SJCRH30 (cell line): ENCODE measurements at places on chromosomes 12 and 14. TPM values are rescaled to one million over a fixed set of nuclear protein-coding genes. Genes with fewer than 3 reads are reported as not detected.

GRCh38 chr12:27199638-27200300 is 44.3 kb upstream of the STK38L start:
- peak; percentile 15 for DNase-seq

DNA sequence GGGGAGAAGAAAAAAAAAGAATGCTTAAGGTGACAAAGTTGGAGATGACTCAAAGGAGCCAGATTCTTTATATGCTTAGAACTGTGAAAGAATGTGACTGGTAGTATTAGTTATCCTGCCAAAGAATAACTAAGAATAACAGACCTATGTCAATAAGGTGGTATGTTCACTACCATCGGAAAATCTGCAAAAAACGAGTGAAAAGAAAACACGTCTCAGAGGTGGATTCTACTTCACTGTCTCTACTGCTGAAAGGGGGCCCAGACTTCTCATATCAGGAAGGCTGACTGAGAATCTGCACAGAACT is 64.7 kb downstream of the IPO8 start:
- DNase-seq: no peak

DNA sequence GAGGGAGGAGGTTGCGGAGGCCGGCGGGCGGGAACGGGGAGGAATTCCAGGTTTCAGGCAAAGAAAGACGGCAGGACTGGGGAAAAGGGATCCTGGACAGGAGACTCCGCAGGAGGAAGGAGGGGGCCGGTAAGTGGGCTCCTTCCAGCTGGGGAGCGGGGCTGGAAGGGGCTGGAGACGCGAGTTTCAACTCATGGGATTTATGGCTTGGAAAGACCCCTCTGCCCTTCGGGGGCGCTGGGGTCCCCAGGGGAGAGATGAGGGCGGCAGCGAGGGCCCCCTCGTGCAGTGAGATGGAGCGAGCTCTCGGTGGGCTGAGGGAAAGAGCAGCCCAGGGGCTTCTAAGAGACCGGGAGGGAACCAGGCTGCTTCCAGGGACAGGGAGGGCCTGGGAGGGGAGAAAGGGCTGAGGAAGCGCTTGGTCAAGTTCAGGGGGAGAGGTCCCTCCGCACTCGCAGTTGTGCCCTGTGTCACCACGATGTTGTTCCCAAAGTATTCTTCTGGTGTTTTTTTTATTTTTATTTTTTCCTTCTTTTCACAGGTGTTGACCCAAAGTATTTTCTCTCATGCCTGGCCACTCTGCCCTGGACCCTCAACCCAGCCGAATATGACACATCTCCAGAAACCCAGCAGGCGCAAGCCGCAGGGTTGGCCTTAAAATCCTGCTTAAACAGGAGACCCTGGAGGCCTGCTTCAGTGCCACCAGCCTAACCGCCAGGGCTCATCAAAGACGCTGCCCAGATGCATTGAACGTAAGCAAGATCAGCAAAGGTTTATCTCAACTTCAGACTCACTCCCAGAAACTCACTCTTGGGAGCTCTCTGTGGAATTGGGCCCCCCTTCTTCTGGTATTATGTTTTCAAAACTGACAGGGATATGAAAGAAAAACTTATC is 16.1 kb downstream of the TNFAIP2 start:
- DNase-seq: no peak

GRCh38 chr14:54221432-54221803 is 175.4 kb upstream of the CDKN3 start:
- DNase-seq: no peak

DNA sequence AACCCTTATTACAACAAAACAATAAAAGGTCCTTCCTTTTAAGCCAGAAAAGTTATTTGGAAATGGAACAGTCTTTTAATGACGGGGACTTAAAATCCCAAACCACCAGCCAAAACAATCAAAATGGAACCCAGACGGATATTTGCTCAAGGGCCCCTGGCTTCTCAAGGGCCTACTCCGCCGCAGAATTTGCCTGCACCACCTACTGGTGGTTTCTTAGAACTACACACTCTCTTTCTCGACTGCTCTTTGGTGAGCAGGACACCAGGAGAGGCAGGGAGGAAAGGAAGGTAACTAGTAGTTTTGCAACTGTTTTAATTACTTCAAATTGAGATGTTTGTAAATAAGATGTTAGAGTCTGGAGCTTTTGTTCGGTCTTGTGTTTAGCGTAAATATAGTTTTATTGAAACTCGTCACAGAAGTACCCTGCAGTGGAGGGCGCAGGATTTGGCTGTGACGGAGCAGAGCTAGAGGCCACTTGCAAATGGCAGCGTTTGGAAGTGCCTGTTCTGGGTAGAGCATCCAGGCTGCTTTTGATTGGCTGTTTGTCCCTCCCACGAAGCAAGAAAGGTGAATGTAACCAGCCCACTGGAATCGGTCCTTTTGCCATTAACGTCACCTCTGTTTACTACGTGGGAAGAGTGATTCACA is 238.5 kb downstream of the CACNA1C start:
- DNase-seq: peak; percentile 13

DNA sequence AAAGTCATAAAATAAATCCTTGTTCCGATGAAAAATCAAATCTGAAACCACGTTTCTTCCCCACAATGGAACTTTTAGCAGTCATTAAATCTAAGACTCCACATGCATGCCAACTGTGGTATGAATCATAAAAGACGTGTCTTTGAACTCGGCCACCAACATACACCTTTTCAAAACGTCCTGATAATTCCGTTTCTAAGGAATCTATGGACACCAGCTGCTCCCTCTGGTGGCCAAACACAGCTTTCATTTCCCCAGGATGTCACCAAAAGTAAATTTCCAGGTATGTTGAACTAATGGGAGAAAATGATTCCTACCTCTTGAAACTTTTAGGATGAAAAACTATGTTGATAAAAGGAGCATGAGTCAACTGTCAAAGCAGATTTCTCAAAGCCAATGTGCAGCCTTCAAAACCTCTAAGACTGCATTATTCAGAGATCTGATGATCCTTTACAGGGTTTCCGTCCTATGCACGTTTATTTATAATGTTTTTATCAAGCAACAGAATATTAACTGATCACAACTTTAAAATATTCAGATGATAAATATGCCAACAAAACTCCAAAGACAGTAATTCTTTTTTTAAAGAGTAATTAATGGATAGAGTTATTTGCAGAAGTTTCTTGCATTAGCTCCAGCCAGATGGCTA is 96.2 kb downstream of the CIT start:
- peak; percentile 28 for DNase-seq

- peak; percentile 84 for DNase-seq
These were observed 196.1 kb downstream of the TBX5 start for GRCh38 chr12:114209861-114210260.

GRCh38 chr12:131851741-131852550 is 23.8 kb downstream of the MMP17 start:
- no peak for DNase-seq

- no peak for DNase-seq
These were observed 80.2 kb downstream of the KCNA5 start for GRCh38 chr12:5123921-5124320.

DNA sequence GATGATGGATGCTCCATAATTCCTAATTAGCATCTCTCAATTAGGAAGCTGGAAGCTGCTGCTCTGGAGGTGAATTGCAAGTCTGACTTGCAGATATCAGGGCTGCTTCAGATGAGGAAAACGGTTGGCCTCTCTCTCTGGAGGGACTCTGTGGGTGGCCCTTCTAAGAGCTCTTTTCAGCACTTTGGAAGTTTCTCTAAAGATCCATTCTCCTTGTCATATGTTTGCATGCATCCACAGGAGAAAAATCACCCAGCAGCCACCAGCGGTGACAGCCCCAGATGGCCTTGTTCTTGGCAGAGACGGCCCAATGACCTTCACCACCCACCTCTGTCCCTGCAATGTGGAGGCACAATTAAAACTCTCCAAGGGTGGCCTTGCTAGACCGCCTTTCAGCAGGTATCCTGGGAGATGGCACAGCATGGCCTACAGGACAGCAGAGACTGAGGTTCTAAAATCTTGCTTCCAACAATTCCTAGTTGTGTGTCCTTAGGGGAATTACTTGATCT is 42.3 kb downstream of the KSR2 start:
- no peak for DNase-seq

DNA sequence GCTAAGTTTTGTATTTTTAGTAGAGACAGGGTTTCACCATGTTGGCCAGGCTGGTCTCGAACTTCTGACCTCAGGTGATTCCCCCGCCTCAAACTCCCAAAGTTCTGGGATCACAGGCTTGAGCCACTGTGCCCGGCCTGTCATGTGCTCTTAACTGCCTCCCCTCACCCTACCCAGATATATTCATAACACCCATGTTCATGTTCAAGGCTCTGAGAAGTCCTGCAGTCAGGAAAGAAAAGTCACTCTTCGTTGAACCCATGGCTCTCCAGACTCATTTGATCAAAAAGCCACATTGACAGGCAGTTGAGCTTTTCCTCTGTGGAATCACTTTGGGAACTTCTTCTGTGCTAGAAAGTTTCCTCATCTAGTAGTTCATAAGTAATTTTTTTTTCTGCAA is 545.5 kb upstream of the TBX3 start:
- no peak for DNase-seq

DNA sequence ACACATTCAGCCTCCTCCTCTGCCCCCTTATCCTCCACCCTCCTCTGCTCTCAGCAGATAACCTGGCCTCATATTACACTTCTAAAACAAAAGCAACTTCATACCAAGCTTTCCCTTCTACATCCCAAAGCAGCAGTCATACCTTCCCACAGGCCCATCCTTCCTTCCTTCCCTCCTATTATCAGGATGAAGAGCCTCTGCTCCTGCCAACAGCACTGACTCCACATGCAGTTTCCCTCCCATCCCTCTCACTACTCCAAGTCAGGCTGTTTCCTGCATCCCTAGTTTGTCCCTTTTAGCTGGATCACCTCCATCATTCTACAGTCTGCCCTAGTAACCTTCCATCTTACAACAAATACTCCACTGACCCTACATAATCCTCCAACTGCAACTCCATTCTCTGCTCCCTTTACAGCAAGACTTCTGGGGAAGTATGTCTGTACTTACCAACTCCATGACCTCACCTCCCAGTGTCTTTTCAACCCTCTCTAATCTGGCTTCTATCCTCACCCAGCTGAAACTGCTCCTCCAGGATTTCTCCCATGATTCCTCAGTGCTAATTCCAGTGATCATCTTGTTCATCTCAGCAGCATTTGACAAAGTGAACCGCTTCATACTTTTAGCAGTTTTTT is 4.9 kb upstream of the YEATS4 start:
- no peak for DNase-seq

DNA sequence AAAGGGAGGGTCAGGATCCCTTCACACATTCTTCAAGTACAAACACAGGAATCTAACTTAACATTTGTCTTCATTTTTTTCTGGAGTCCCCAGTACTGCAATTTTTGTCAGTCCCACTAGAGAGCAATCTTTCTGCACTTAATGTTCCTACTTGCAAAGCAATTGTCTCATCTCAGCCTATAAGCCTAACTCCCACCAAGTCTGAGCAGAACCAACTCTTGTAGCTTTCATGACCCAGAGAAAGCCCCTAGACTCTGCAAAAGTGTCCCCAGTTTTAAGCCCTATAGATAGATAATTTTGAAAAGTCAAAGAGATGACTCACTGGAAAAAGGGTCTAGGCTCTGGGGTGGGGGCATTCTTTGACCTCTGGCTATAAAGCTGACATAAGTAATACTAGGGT is 1.8 kb upstream of the ZBTB39 start:
- peak; percentile 95 for DNase-seq

- peak; percentile 31 for DNase-seq
These were observed 3.3 kb upstream of the KRT79 start for GRCh38 chr12:52837413-52837741.

ASPG gene
- total RNA-seq: 0.35 and 0.51 TPM in 2 replicates

DLGAP5 gene
- total RNA-seq: 81.7 and 92.0 TPM in 2 replicates

IL23A gene
- 0.41 TPM in 1 of 2 replicates, not detected in the other for total RNA-seq

ACOT6 gene
- total RNA-seq: not detected in 2 replicates

KITLG gene
- 13.2 and 14.5 TPM in 2 replicates for total RNA-seq

GRIP1 gene
- 8.2 and 8.8 TPM in 2 replicates for total RNA-seq
